ENCODE measurements at places on chromosomes 3 and 15.

DNA sequence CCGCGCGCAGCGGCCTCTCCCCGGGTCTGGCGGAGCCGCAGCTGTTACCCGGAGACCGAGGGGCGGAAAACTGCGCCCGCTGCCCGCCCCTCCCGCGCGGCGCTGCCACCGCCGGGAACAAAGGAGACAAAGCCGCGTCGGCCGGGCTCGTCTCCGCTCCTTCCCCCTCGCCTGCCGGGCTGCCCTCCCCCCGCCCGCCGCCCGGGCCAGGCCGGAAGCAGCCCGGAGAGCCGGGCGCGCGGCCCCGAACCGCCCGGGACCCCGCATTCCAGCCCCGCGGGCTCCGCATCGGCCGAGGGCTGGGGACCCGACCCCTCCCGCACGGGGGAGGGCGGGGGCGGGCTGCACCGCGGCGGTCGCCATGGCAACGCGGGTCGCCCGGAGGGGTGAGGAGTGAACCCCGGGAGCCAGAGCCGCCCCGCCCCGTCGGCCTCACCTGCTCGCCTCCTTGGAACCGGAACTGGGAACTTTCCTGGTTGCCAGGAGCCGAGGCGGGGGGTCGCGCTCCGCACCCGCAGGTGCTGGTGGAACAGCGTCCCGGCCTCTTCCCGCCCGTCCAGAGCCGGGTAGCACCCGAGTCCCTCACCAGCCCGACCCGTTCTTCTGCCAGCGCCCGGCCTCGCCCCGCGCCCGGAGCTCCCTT is 448 bp downstream of the PLXNB1 start:
- DNase-seq: peak; percentile 58

GRCh38 chr3:188319569-188319968 is 165.6 kb downstream of the LPP start:
- no peak for DNase-seq

- DNase-seq: no peak
These were observed at the start of gene TF for GRCh38 chr3:133745981-133746711. TF (plus strand) TSS chr3:133746393; CDS start chr3:133746441, 48 bp downstream.

GRCh38 chr15:39495871-39496840 is 84.7 kb upstream of the THBS1 start:
- no peak for DNase-seq

DNA sequence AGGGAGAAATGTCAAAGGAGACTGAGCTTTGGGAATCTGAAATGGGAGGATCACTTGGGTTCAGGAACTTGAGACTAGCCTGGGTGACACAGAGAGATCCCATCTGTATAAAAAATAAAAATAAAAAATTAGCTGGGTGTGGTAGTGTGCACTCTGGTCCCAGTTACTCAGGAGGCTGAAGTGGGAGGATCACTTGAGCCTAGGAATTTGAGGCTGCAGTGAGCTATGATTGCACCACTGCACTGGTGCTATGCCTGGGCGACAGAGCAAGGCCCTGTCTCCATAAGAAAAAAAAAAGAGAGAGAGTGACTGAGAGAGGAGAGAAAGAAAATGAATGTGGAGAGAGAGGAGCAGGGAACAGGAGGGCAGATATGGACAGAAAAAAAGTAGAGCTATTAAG is 72.8 kb downstream of the SENP2 start:
- DNase-seq: no peak

- no peak for DNase-seq
These were observed 6.0 kb downstream of the PRKCI start for GRCh38 chr3:170228093-170228766.

DNA sequence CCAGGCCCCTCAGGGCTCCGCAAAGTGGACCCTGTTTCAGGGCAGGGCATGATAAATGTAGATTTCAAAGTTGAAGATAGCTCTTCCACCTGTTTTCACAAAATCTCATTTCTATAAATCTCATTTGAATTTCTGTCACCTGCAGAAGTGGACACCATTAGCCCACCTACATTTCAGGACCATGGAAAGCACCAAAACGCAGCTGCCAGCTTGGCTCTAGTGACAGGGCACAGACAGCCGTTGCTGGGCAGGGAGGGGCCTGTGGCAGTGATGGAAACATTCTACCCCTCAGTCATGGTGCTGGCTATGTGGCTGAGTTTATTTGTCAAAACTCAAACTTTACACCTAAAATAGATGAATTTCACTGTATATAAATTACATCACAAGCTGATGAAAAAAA is 40.4 kb downstream of the PRR23E start:
- DNase-seq: no peak

DNA sequence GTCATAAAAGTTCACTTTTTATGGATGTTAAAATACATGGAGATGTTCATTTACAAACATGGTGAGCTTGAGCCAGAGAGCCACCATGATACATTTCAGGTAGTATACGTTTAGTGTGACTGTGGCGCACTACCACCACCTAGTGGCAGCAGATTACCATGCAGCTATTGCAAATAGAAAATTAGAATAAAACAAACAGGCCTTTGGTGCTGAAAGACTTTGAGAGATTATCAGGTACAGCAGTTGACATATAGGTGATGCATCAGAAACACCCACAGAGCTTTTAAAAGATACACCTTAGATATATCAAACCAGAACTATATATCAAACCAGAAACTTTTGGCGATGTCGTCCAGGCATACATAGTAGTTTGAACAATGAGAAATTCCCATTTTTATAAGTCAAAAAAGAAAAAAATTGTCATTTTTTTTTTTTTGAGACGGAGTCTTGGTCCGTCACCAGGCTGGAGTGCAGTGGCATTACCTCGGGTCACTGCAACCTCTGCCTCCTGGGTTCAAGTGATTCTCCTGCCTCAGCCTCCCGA is 42.0 kb upstream of the ICE2 start:
- DNase-seq: peak; percentile 78

- DNase-seq: no peak
These were observed 123.6 kb upstream of the RGMA start for GRCh38 chr15:93212578-93212977.

DNA sequence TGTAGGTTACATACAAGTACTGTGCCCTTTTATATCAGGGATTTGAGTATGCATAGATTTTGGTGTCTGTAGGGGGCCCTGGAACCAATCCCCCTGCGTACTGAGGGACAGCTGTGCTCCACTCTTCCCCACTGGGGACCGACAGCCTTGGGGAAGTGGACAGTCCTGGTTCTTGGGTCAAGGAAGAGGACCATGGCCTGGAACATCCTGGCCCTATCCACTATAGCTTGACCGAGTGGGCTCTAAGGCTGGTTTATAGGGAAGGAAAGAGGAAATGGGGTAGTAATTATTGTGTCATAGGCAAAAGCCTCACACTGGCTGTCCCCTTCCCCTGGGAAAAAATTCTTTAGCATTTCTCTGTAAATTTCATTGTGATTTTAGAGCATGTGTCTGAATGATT is 49.5 kb downstream of the CRTC3 start:
- no peak for DNase-seq

GRCh38 chr3:127325629-127325961 is 37.7 kb upstream of the PRR20G start:
- no peak for DNase-seq

- DNase-seq: no peak
These were observed 4.6 kb downstream of the PPM1M start for GRCh38 chr3:52250122-52250521.

DNA sequence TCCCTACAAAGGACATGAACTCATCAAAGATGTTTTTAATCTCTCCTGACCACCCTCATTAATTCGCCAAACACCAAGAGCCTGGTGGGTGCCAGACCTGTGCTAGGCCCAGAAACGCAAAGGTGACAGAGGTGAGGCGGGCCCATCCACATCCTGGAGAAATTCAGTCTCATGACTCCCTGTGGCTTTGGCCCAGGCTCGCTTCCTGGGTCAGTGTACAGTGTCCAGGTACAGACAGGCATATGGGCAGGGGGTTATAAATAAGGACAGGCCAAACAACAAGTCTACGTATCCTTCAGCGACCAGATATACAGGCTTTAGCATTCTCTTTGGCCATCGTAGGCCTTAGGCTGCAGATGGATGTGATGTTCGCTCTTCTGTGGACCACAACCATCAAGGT is 945 bp upstream of the PLA2G4F start:
- DNase-seq: no peak

DNA sequence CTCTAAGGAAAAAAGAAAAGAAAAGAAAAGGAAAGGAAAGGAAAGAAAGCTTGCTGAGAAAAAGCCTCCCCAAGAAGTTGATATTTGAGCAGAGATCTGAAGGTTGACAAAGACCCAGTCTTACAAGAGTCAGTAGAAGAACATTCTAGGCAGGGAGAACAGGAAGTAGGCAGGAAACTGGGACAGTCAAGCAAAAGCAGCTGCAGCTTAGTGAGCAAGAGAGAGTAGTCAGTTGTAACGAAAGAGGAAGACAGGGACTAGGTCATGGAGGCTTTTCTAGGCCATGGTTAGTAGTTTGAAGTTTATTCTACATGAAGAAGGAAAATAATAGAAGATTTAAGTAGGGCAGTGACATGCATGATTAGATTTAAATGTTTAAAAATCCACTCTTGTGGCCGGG is 31.8 kb upstream of the KLHL6 start:
- no peak for DNase-seq

GRCh38 chr3:194023501-194024280 is 112.3 kb upstream of the HES1 start:
- DNase-seq: no peak

GRCh38 chr3:193821151-193821668 is 228.2 kb downstream of the OPA1 start:
- no peak for DNase-seq

DNA sequence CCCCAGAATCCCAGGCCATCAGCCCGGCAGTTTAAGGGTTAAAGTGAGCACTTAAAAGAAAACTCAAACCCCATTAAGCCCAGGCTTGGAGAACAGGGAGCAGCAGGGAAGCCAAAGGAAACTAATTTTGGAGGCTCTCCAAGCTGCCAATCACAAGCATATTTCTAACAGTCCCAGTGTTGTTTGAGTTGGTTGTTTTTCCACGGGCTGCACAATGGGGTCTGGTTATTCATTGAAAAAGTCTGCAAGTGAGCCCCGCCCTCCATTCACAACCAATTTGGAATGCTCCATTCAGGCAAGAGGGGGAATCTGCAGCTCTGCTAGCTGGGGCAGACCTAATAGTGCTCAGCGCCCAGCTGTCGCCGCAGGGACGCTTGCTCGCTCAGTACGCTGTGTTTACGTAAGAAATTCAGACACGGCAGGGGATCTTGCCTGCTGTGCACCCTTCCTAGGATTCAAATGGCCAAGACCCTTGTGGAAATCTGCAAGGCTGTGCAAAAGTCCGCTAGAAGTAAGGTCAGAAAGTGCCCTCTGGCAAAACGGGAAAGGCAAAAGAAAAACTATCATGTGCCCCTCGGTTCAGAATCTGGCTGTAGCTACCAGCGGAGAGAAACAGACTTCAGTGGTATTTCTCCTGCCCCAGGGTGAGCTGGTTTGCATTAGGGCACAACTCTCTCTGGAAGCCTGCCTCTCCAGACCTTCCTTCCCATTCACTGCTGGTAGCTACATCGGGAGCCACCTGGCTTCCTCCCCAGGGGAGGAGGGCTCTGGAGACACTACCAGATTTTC is 11.0 kb downstream of the ETV5 start:
- no peak for DNase-seq

DNA sequence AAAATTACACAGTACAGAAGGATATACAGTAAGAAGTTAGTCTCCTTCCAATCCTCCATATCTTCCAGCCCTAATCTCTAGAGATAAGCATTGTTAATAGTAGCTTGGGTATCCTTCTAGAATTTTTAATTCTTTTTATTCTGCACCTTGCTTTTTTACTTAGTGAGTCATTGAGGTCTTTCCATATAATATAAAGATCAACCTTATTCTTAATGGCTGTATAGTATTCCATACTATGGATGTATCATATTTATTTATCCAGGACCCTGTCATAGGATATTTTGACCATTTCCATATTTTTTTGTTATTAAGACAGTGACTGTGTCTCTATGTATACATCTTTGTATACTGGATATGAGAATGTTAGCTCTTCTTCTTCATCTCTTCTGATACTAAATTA is 36.3 kb upstream of the SKOR1 start:
- no peak for DNase-seq

DNA sequence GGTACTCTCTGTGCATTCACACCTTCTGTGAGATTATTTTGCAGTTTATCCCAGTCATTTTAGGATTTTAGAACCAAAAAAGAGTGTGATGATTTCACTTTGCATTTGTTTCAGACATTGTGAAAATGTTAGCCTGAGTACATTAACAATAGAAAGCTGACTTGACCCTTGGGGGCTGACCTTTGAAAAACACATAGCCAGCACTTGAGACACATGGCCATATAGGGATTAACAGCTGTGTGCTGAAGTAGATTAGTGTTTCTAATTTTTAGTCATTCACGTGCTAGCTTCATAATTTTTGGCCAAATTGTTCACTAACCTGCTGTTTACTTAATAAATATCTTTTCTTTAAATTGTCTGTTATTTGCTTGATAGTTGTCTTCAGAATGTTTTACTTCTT is 3.5 kb downstream of the FEM1B start:
- DNase-seq: no peak

DNA sequence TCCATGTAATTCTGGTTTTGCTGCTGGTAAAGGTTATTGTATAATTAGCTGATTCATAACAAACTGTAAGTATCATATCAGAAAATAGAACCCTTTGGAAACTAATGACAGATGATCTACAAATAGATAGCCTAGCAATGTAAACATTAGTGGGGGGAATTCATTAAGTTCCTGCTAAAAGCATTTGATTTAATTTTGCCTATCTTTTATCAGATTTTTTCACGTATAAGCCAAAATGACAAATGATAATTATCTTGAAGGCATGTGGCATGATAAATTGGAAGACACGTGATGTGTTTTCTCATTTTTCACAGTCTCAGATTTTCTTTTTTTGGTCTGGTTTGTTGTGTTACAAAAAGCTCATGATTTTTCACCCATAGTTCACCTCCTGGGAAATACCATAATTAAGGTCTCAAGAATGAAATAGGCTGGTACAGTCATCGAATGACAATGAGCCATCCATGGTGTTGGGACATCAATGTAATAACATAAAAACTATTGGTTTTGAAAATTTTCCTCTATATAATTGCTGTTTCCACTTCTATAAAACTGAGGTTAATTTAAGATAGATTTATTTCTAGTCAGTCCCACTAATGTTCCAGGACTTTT is 325.9 kb upstream of the TBL1XR1 start:
- no peak for DNase-seq

Measured in T-cell (primary cell).